ENCODE measurements at places on chromosomes 5 and 9.

DNA sequence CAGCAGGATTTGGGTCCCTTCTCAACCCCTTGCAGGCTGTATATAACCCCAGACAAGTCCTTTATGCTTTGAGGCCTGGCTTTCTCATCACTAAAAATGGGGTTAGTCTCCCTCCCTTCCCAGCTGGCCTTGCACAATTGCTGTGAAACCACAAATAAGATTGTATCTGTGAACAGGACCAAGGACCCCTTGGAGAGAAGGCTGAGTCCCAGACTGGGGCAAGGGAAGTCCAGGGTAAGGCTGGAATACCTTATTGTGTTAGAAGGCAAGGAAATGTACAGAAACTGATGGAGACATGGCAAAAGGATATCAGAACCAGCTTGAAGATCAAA lies 11.4 kb downstream of the MACROH2A1 start:
- no peak for DNase-seq

- no peak for DNase-seq
Observed at GRCh38 chr9:131813116-131813515, 73.2 kb upstream of the RAPGEF1 start.

DNA sequence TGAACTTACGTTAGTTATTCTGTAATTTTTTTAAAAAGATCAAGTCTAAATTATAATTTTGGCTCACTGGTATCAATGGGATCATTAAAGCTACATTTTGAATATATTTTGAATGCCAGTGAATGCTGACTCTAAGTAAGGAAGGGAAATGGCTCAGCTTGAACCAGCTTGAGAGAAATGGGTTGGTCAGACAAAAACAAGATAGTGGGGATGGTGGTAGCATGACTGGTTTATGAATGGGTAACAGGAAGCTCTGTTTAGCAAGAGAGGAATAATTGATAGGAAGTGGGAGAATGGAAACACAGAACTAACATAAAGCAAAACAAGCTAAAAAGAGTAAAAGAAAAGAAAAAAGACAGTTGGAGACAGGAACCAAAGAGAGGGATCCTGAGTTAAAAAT lies 220.2 kb downstream of the ADAMTS6 start:
- no peak for DNase-seq

- DNase-seq = no peak
Observed at GRCh38 chr5:167307042-167307441, 984.4 kb upstream of the WWC1 start.

- DNase-seq = no peak
Observed at GRCh38 chr5:178398901-178399700, 166.5 kb upstream of the PHYKPL start.

DNA sequence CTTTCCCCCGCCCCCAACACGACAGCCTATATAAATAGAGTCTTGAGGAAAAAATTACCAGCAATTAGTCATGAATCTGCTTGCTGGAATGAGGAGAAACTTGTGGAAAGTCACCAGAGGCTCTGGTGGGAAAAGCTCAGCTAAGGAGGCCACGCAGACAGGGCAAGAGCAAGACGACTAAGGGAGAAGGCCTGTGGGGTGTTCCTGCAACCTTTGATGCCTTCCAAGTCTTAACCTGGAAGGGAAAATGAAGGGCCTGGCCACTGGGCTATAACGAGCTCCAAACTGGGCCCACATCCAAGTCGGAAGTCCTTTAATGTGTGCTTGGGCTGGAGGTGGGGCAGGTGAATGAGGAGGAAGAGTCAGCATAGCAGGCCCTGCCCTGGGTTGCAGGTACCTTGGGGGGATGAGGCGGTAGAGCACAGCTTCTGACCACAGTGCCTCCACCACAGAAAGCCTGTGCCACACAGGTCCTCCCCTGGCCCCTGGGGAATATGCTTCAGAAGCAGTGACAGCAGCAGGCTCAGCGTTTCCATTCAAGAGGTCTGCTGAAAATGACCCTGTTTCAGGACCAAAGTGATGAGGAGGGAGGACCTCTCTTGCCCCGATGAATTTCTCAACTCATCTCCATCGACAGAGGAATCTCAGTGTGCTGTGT lies 92.8 kb upstream of the LRRTM2 start:
- no peak for DNase-seq

GRCh38 chr5:41065691-41066335 lies 5.3 kb downstream of the MROH2B start:
- no peak for DNase-seq

DNA sequence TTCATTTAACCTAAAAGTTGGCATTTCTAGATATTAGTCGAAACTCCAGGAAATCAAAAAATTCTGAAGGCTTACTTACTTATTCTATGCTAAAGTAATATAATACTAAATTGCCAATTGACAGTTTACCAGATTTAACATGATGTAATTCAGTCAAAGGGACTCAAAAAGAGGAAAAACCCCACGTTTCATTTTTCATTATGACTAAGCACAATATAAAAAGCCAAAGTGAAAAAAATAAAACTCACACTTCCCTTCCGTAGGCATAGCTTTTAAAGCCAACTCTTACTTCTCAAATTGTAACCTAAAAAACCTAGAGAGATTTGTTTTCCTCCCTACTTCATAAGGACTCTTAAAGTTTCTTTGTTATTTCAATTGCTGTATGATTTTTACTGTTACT lies 146.6 kb downstream of the RAPGEF6 start:
- DNase-seq = no peak

- no peak for DNase-seq
Observed at GRCh38 chr9:134928436-134929192, 10.9 kb upstream of the FCN1 start.

DNA sequence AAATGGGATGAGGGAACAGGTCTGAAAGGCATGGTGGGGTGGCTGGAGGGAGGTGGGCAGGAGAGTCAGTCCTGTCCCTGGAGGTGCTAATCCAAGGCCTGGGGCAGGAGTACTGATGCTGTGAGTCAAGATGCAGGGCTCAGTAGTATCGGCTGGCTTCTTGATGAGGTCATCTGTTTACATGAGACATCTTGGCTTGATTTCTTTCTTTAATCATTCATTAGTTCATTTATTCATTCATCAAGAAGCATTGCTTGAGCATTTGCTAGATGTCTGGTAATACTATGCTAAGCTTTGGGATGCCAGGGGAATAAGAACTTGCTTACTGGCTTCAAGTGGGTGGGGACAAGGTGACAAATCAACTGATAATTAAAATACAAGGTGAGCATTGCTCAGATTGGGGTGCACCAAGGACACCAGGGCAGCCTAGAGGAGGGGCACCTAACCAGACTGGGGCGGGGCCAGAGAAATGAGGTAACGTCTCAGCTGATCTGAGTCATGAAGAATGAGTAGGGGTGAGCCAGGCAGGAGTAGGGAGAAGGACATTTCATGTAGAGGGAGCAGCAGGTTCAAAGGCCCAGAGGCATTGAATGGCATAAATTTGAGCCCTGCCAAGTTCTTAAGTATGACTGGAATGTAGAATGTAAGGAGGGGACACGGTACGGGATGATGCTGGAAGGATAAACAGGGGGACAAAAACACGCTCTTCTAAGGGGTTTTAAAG lies 88.8 kb downstream of the EGFLAM start:
- no peak for DNase-seq

- no peak for DNase-seq
Observed at GRCh38 chr5:128974567-128974966, 9.3 kb downstream of the SLC27A6 start.

GRCh38 chr5:53373451-53374158 lies 106.8 kb upstream of the FST start:
- no peak for DNase-seq

- peak; percentile 37 for DNase-seq
Observed at GRCh38 chr9:105127863-105128220, 116.6 kb upstream of the SLC44A1 start.

DNA sequence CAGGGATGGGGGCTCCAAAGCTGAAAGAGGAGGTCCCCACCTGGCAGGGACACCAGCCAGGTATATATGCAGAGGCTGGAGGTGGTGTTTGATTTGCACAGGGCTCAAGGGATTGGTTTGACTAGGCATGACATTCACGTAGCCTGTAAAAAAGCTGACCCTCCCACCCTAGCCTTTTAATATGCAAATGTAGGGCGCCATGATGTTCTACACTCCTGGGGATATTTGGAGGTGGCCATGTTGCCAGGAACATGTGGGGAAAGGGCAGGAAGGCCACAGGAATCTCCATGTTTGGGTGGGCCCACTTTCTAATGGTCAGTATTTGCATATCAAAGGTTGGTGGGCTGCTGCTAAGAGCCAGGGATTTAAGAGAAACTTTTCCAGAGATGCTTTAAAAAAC lies 12.0 kb upstream of the THG1L start:
- DNase-seq = no peak

- no peak for DNase-seq
Observed at GRCh38 chr9:109082091-109082620, 37.6 kb downstream of the TMEM245 start.

DNA sequence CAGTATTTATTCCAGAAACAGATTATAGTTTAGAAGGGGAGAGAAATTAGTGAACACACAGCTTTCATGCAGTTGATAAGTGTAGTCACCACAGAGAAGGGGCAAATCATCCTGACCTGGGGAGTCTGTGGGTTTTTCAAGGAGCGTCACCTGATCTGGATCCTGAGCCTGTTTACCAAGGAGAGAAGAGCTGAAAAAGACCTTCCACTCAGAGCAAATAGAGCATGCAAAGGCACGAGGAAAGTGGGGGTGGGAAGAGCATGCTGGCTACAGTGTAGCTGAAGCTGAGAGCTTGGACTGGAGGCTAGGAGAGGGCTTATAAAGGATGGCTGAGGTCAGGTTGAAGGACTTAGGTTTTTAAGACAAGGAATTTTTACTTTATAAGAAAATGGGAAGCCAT lies 30.4 kb downstream of the ACO1 start:
- no peak for DNase-seq

DNA sequence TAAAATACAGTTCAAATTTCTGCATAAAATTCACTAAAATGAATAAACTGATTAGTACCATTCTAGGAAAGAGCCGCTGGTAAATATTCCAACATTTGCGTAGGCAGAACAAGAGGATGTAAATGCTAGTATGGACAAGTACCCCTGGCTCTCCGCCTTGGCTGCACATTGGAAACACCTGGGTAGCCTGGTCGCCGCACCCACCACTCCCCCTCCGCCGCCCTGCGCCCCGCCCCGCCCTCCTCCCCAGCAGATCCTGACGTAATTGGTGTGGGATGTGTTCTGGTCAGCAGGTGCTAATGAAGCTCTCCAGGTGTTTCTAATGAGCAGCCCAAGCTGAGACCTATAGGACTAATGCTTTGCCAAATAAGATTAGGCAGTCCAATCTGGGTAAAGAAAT lies 225.7 kb downstream of the FRMD3 start:
- no peak for DNase-seq

DNA sequence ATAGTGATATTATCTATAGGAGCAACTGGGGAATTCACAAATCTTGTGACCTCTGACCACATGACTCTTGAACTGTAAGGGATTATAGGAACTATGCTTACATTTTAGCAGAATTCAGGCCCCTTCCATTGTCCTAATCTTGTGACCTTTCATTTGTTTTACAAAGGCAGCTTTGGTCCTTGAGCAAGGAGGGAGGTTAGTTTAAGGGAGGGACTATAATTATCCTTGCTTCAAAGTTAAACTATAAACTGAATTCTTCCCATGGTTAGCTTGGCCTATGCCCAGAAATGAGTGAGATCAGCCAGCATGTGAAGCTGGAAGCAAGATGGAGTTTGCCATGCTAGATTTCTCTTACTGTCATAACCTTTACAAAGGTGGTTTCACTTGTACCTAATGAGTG lies 51.2 kb downstream of the TARS1 start:
- DNase-seq = no peak

- no peak for DNase-seq
Observed at GRCh38 chr5:132430746-132431145, 59.8 kb downstream of the IRF1 start.

DNA sequence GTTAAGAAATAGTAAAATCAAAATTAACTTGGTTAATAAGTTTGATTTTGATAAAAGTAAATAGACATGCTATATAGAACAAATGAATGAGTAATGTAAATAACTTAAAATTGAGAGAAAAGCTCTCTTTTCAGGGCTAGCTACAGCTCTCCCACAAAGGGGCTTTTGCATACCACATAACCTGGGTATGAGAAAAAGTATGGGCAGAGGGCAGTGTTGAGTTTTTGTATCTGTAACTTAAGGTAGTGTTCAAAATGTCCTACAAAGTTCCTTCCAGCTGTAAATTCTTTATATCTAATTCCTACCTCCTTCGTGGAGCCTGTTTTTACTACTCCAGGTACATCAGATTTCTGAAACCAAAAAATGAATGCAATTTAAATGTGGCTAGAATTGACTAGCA lies 18.9 kb upstream of the TTC33 start:
- no peak for DNase-seq

GRCh38 chr5:87551911-87552310 lies 139.2 kb upstream of the CCNH start:
- no peak for DNase-seq

DNA sequence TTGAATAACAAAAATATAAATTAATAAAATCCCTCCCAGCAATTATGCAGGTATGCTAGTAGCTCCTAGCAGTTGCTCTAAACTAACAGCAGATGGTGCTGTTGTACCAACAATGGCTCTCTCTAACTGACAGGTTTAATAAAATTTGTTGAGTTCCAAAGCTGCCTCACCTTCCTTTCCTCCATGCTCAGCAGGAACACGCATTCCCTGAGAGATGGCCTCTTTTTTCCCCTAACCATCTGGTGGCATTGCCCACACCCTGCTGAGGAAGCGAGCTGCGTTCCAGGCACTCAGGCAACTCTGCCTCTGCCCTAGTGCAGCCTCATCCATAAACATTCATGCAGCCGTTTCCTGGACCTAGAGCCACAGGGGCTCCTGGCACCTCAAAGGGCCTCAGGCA lies 106.2 kb downstream of the KLHL3 start:
- DNase-seq = peak; percentile 9

GRCh38 chr5:36689225-36689624 lies 82.8 kb downstream of the SLC1A3 start:
- no peak for DNase-seq

DNA sequence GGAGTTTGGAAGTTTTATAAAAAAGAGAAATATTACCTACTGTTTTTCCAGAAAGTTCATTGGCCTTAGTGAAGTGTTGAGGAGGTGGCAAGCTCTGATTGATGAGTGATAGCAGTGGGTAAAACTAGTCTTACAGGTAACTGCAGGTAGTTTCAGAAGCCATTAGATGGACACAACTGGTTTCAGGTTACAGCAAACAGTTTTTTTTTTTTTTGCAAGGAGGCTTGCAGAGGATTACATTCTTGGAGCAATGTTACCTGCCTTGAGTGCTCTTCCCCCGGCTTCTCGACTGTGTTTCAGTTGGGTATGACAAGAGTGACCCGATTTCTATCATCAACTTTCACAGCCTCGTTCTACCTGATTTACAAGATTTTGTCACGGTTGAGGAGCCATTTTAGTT lies 333.4 kb downstream of the YTHDC2 start:
- no peak for DNase-seq

GRCh38 chr5:9716838-9717281 lies 86.7 kb upstream of the TAS2R1 start:
- DNase-seq = no peak

Data from stimulated activated CD4-positive, alpha-beta T cell treated with anti-CD3 and anti-CD28 coated beads, Interleukin-4, amount 100 ng/mL, for 4 hours (primary cell).